Stimulated activated CD8-positive, alpha-beta memory T cell treated with anti-CD3 and anti-CD28 coated beads, Interleukin-4, amount 100 ng/mL, for 24 hours (primary cell): ENCODE measurements at places on chromosomes 7 and 10.

GRCh38 chr7:44277851-44278250, 47.5 kb downstream of the CAMK2B start:
- DNase-seq: no peak

DNA sequence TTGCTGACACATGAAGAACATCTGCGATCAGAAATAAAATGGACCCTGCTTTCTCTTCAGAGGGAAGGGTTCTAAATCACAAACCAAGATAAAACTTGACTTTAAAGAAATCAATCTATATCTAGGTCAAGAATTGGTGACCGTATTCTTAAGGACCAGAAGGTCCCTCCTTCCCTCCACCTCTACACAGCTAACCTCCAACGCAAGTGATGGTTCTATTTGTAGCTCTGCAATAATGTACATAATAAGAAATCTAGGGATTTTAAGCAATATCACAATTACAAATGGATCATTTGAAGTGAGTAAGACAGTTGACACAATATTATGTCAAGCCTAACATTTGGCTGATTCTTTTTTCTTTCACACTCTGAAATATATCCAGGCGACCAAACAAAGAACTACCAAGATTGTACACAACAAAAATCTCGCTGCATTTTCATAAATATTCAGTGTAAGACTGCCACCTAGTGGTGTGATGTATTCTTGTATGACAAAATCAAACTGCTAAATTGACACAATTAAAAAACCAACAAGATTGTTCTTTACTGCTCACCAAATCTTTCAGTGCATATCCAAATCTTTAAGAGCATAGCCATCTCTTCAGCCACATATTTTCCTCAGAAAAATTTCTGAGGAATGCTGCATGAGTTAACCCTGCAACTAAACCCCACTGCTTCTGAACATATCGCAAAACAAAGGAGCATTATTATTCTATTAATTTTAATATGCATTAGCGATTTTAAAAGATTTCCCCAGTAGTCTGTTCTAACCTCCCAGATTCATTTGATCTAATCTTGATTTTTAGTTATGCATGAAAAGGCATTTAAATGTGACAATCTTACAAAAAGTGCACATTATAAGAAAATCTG, 44.5 kb downstream of the ICA1 start:
- DNase-seq: no peak

GRCh38 chr10:3807211-3807927, 22.4 kb upstream of the KLF6 start:
- no peak for DNase-seq

DNA sequence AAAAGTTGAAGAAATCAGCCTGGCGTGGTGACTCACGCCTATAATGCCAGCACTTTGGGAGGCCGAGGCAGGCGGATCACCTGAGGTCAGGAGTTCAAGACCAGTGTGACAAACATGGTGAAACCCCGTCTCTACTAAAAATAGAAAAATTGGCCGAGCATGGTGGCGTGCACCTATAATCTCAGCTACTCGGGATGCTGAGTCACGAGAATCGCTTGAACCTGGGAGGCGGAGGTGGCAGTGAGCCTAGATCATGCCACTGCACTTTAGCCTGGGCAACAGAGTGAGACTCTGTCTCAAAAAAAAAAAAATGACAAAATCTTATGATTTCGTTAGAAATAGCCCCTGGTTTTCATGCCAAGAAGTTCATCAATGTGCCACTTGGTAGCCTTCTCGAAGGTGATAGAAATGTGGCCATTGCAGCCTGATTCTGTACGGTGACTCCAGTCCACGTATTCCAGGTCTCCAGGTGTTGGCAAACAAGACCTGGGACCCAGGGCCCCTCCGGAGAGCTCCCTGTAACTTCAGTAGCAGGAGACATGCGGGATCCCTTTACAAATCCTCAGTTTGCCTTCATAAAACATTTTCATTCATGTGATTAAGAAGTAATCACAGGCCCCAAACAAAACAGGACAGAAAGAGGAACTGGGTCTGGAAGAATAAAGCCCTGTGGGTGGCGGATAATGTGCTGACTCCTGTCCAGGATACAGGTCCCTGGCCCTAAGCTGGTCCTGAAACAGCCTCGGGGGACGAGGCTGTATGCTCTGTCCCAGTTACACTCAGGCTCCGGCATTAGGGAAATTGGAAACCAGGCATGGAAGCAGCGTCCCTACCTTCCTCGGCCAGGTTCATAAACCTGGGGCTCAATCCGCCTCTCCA, 207.3 kb upstream of the SH2B2 start:
- DNase-seq: no peak

- DNase-seq: no peak
These were observed 803.0 kb downstream of the GRM8 start for GRCh38 chr7:126449611-126450268.

GRCh38 chr7:17678896-17679295, 261.4 kb downstream of the SNX13 start:
- DNase-seq: no peak

- no peak for DNase-seq
These were observed 520 bp downstream of the MOSPD3 start for GRCh38 chr7:100612730-100613390.

- DNase-seq: no peak
These were observed 115.2 kb upstream of the PITRM1 start for GRCh38 chr10:3287572-3288445.

- DNase-seq: no peak
These were observed 160.5 kb upstream of the GHITM start for GRCh38 chr10:83978681-83979383.

DNA sequence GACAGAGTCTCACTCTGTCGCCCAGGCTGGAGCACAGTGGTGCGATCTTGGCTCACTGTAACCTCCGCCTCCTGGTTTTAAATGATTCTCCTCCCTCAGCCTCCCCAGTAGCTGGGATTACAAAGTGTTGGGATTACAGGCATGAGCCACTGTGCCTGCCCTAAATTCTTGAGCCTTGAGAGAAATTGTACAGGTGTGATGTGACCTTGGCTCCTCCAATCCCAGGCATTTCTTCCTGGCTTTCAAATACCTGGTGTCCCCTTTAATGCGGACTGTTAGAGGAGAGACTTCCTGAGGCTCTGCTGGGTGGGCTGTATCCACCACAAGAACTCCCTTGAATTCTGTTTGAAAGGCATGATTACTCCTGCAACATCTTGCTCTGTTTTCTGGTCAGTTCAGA, 15.0 kb downstream of the MORN4 start:
- no peak for DNase-seq

DNA sequence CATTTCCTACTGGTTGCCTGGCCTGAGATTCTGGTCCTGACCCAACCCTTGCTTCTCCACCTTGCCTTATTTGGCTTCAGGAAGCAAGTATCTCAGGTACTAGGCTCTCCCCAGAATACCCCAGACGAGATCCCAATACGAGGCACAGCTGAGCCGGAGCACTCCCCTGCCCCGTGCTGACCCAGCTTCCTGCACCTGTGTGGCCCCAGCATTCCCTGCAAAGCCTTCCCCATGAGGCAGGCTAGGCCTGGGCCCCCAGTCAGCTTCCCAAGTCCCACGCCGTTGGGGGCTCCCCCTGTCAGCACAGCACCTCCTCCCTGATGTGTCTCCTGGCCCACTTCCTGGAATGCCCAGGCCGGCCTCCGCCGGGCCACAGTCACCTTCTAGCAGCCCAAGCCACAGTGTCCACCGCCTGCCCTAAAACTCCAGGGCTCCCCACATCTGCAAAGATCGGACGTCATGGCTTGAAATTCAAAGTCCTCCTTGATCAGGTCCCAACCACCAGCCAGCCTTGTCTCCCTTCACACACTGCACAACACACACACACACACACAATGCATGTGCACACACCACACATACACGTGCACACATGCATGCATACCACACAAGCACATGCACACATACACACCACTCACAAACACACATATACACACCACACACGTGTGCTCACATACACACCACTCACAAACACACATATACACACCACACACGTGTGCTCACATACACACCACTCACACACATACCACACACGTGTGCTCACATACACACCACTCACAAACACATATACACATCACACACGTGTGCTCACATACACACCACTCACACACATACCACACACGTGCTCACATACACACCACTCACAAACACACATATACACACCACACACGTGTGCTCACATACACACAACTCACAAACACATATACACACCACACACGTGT, 78.9 kb upstream of the FOXK1 start:
- no peak for DNase-seq

GRCh38 chr10:90167174-90168064, 466.0 kb downstream of the KIF20B start:
- no peak for DNase-seq

DNA sequence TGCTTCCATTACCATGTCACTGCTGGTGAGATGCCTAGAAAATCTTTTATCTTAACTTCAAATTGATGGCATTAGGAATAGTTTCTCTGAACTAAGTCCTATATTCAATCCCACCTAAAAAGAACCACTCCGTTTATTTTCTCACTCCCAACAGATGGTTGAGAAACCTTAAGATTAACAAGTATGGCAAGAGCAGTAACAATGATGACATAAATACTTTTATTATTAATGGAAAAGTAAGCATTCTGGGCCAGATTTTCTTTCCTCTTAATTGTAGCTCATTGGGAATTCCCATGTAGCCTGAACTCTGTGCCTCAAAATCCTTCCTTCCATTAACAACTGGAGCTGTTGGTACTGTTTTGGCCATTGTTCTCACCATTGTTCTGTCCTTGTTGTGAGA, 21.1 kb upstream of the FAM13C start:
- no peak for DNase-seq

- no peak for DNase-seq
These were observed at the start of gene MMD2 for GRCh38 chr7:4958477-4959301. Gene MMD2, minus strand, starts transcription at chr7:4959187. Its CDS starts 170 bp downstream, at chr7:4959017.

GRCh38 chr10:68166871-68167585, 57.7 kb downstream of the MYPN start:
- no peak for DNase-seq

- DNase-seq: peak; percentile 65
These were observed 55.8 kb upstream of the MRLN start for GRCh38 chr10:59808896-59809643.

- DNase-seq: no peak
These were observed 579.4 kb downstream of the GATA3 start for GRCh38 chr10:8633909-8634308.

DNA sequence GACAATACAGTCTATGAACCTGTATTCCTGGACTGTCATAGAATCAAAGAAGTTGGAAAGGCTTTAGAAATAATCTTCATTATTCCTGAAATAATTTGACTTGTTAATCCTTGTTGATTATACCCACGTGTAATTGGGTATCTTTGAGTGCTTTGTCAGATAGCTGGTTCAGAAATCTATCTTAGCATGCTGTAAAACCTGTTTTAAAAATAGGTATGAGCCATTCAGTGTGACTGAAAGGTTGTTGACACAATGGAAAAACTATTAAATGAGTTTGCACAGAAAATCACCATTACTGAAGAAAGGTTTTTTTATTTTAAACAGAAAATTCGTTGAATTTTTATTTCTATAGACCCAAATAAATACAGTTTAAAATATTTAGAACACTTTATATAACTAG, 38.7 kb downstream of the PHTF2 start:
- DNase-seq: no peak

GRCh38 chr7:39582536-39582935, 16.3 kb downstream of the YAE1 start:
- no peak for DNase-seq
